ENCODE measurements at places on chromosomes 11 and 22. TPM values are rescaled to one million over a fixed set of nuclear protein-coding genes. Genes with fewer than 3 reads are reported as not detected.

DNA sequence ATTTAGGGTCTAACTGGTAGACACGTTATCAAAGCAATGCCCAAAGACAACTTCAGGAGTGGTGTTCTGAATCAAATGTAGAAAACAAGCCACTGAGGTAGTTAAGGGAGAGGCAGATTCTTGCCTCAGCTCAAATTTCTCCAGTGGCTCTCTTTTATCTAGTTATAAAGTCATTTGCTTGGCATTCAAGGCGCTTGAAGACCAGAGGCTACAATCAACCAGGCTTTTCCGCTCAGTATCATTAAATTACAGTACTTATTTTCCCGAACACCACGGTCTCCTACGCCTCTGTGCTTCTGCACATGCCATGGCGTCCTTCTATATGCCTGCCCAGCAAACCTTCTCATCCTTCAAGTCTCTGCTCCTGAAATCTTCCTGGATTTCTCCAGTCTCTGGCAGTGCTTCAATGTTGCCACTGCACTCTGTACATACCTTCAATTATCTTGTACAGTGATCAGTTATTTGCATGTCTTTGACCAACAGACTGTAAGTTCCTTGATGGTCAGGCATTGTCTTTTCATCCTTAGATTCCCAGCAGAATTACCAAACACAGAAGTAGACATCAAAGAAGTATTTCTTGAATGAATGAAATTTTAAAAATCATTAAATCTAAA lies 1.4 kb downstream of the POGLUT3 start:
- no peaks in the 10 kb centered on the region for H3K27me3 ChIP-seq
- H3K36me3 ChIP-seq, result peaks cover 18% of the 10 kb centered on the region
- no peak for DNase-seq
- peak overlapping the region; percentile 23 for H3K27ac ChIP-seq

TYR gene
- not detected for total RNA-seq

NXPE4 gene
- not detected for total RNA-seq

BLID gene
- total RNA-seq, result not detected

SLC22A6 gene
- total RNA-seq, result not detected

DNA sequence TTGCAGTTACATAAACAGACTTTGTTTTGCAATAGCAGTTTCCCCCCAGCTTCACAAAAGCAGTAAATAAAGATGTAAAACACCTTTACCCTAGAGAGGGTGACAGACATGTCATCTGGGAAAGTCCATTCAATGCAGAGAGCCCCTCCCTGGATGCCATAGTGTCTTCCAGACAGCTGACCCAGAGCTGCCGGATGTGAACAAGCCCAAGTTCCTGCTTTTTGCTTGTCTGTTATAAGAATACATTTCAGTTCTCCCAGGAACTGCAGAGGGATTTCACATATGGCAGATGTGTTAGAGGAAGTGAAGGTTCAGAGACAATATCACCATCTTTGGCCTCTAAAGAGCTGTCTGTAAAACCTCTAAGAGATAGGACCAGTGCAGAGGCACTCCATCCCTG lies 48.9 kb downstream of the RELT start:
- H3K27ac ChIP-seq, result no peak overlapping the region
- H3K36me3 ChIP-seq, result no peaks in the 10 kb centered on the region
- no peak for DNase-seq

GRCh38 chr22:28013611-28014010 lies 94.6 kb upstream of the PITPNB start:
- H3K27me3 ChIP-seq, result no peaks in the 10 kb centered on the region
- no peak overlapping the region for H3K27ac ChIP-seq
- H3K36me3 ChIP-seq, result no peaks in the 10 kb centered on the region
- no peaks in the 10 kb centered on the region for H3K4me1 ChIP-seq

PRAME gene
- not detected for total RNA-seq

GRCh38 chr11:31809857-31810778 lies 1.0 kb downstream of the PAX6 start:
- DNase-seq, result no peak
- H3K27ac ChIP-seq, result no peak overlapping the region
- peaks cover 32% of the 10 kb centered on the region for H3K4me1 ChIP-seq
- peaks cover 81% of the 10 kb centered on the region for H3K27me3 ChIP-seq
- peak overlapping the region; percentile 2 for H3K4me3 ChIP-seq
- H3K36me3 ChIP-seq, result peaks cover 15% of the 10 kb centered on the region

- DNase-seq, result no peak
- no peak overlapping the region for H3K27ac ChIP-seq
- H3K4me1 ChIP-seq, result peaks cover 35% of the 10 kb centered on the region
- H3K36me3 ChIP-seq, result peaks cover 21% of the 10 kb centered on the region
- H3K4me3 ChIP-seq, result peak overlapping the region; percentile 66
Observed at GRCh38 chr11:129813231-129813791, 2.3 kb upstream of the TMEM45B start.

DNA sequence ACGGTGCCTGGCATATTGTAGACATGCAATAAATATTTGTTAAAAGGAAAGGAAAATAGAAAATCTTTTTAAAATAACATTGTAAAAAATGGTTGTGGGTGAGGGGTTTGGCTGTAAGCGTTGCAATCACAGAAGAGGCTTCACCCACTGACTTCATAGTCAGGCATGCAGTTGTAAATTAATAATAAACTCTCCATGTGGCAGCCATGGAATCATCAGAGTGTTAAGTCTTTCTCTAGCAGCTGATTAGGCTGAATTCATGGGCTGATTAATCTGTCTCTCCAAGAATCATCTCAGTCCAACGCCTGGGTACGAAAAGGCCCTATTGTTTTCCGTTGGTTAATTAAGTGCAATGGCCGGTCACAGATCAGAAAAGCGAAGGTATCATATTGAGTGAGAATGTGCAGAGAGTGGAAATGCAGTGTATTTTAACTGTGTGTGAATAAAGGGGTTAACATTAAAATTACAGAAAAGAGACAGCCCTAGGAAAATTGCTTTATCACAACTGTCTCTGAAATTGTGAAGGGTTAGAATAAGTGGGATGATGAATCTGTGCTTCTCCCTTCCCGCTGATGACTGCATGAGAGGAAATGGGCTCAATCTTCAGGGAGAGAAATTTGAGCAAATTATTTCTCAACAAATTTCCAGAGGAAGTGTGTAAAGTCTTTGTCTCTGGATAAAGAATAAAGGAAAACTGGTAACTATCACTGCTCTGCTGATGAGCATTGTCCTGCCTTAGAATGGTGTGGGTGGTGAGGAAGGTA lies 269.0 kb downstream of the FAM76B start:
- H3K27me3 ChIP-seq, result no peaks in the 10 kb centered on the region
- DNase-seq, result no peak
- no peaks in the 10 kb centered on the region for H3K36me3 ChIP-seq
- H3K4me3 ChIP-seq, result no peak overlapping the region
- no peaks in the 10 kb centered on the region for H3K4me1 ChIP-seq
- H3K27ac ChIP-seq, result no peak overlapping the region

- no peak overlapping the region for H3K4me3 ChIP-seq
- DNase-seq, result no peak
- H3K4me1 ChIP-seq, result no peaks in the 10 kb centered on the region
- no peaks in the 10 kb centered on the region for H3K36me3 ChIP-seq
- H3K27ac ChIP-seq, result no peak overlapping the region
Observed at GRCh38 chr11:79520086-79520485, 79.3 kb upstream of the TENM4 start.

DNA sequence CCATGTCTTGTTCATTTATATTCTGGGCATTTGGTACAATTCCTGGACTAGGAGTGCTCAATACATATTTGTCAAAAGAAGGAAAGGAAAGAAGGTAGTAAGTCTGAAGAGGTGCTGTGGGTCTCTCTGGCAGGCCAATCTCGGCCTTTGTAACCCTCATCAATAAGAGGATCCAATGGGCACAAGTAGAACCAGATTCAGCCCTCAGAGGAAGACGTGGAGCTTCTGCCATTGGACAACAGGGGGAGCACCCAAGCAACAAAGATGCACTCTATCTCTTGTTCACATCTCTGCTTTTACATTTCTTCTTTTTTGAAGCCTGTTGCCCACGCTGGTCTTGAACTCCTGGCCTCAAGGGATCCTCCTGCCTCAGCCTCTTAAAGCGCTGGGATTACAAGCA lies 2.2 kb upstream of the VPS11 start:
- peaks cover 41% of the 10 kb centered on the region for H3K4me1 ChIP-seq
- H3K27ac ChIP-seq, result peak overlapping the region; percentile 28
- H3K4me3 ChIP-seq, result peak overlapping the region; percentile 17
- DNase-seq, result peak; percentile 65
- H3K27me3 ChIP-seq, result no peaks in the 10 kb centered on the region

RAPSN gene
- 0.30 TPM for total RNA-seq

GRCh38 chr11:22677153-22677903 lies 10.9 kb downstream of the GAS2 start:
- H3K27me3 ChIP-seq, result peaks cover 5% of the 10 kb centered on the region
- H3K4me1 ChIP-seq, result no peaks in the 10 kb centered on the region
- no peak for DNase-seq
- no peak overlapping the region for H3K4me3 ChIP-seq
- H3K27ac ChIP-seq, result no peak overlapping the region

POU2AF1 gene
- 7.8 TPM for total RNA-seq

- no peaks in the 10 kb centered on the region for H3K36me3 ChIP-seq
- H3K27me3 ChIP-seq, result peaks cover 2% of the 10 kb centered on the region
- H3K4me1 ChIP-seq, result peaks cover 7% of the 10 kb centered on the region
- H3K4me3 ChIP-seq, result no peak overlapping the region
- DNase-seq, result no peak
Observed at GRCh38 chr22:35914665-35915476, 113.8 kb downstream of the RBFOX2 start.
